ENCODE measurements at places on chromosomes 3 and 15.

DNA sequence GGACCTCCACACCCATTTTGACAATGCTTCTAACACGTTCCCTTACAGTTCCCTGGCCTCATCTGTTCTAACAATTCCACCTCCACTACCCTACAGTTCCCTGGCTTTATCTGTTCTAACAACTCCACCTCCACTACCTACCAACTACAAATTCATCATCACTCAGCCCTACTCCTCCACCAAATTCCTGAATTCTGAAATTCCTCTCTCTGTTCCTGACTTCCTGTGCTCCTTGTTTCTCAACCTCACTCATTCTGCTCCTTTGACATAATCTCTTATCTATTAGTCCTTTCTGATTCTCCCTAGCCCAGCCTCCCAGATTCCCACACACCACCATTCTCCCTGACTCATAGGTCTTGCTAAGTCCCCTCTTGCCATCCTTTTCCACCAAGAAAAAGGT lies 22.5 kb downstream of the UPK1B start:
- DNase-seq = no peak

DNA sequence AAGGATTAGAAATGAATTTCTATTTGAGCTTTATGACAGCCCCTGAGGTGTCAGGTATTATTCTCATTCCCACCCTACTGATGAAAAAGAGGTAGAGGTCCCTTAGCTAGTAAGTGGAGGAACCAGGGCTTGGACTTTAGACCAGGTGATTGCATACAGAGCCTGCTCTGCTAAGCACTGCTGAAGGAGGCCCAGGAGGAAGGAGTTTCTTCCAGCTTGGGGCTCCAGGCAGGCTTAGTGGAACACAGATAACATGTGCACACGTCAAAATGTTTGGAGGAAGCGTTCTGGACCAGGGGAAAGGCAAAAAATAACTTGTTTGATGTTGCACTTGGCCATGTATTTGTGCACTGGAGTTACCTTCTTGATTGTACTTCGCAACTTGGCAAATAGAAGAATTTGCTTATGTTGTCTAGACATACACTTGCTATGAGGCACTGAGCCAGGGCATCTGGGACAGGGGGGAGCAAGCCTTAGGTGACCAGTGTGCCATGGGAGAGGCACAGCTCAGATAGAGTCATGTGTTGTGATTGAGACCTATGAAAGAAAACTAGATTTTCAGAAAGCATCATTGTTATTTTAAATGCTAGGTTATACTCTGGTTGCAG lies 22.4 kb downstream of the IFT122 start:
- DNase-seq = no peak

DNA sequence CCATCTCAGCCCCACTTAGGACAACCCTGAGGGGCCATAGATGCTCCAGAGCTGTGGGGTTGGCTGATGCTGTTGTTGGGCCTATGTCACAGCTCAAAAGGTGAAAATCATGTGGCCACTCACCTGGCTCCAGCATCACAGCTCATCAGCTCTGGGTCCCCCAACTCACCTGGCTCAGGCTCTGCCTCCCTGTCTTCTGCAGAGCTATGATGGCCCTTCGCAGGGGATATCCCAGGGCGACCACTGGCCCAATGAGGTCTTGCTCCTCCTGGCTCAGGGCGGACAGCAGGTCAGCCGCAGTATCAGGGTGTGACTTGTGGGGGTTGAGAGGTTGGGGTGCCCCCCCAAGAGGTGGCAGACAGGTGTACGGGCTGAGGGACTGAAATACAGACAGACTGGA lies 15.7 kb downstream of the UBAP1L start:
- DNase-seq = no peak

DNA sequence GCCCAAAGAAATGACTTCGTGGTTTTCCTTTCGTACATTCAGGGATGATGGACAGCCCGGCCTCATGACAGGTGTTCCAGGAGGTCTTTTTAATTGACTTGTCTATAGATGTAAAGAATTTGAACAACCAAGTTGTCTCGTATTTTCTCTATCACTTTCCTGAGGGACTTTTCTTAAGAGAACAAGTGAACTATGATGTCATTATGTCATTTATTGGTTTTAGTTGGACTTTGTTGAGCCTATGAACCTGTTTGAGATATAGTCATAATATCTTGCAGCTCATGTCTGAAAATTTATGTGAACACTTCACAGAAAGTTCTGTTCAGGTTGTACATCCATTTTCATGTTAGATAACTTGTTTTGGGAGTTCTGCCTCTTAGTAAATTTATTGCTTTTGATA lies 89.2 kb downstream of the RBMS3 start:
- no peak for DNase-seq

- no peak for DNase-seq
Observed at GRCh38 chr3:179695672-179696313, 43.0 kb downstream of the USP13 start.

DNA sequence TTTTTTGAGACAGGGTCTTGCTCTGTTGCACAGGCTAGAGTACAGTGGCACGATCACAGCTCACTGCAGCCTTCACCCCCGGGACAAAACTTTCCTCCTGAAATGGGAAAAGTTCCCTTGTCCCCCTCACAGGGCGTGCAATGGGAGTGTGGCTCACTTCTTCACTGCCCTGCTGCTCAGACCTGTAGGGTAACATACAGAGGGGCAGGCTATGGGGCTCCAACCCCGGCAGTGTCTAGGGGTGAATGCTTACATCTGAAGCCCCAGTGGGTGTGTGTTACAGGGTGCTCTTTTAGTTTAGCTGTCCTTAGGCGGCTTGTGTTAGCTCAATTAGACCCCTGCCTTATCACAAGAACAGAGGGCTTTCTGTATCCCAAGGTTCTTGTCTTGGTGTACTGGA lies 157.3 kb downstream of the RBPMS2 start:
- no peak for DNase-seq

GRCh38 chr3:63933459-63933858 lies 21.3 kb upstream of the SCAANT1 start:
- DNase-seq = no peak

- DNase-seq = no peak
Observed at GRCh38 chr3:143531101-143531500, 317.2 kb downstream of the SLC9A9 start.

- DNase-seq = no peak
Observed at GRCh38 chr3:115359536-115359935, 212.4 kb upstream of the ZBTB20 start.

GRCh38 chr3:117355566-117355965 lies 646.0 kb downstream of the TUSC7 start:
- peak; percentile 46 for DNase-seq

DNA sequence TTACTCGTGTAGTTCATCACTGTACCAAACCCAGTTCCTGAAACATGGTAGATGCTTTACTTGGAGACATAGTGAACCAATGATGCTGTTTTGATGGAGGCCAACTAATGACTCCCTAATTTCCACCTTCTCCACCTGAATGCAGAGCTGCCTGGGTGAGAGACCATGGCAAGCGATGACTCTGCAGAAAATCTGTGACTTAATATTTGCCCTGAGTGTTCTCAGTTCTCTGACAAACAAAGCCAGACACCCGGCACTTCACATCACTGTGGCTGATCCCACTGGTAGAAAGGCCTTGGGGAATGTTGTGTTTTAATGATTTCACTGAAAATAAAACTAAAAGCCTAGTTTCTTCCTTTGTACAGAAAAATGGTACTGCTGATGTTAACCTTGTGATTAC lies 39.5 kb upstream of the UBE3A start:
- no peak for DNase-seq

DNA sequence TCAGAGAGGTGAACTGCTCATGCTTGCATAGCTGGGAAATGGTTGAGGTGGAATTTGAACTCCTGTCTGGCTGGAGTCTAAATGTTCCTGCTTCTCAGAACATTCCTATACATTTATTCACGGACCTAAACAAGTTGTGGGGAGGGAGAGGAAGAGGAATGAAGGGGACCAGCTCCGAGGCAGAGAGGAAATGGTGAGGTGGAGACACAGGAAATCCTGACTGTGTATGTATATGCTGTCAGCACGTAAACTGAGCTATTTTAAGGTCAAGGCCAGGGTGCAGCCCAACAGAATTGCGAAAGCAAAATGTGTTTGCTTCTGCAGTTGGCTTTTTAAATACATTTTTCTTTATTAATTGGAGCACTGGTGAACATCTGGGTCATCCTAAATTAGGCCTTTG lies 74.1 kb upstream of the POMGNT2 start:
- no peak for DNase-seq

- no peak for DNase-seq
Observed at GRCh38 chr3:113676261-113676660, 20.2 kb downstream of the USF3 start.

GRCh38 chr3:166445865-166446264 lies 608.6 kb upstream of the BCHE start:
- no peak for DNase-seq

- DNase-seq = no peak
Observed at GRCh38 chr15:77097921-77098320, 27.0 kb upstream of the TSPAN3 start.

GRCh38 chr15:45101749-45102148 lies 12.2 kb downstream of the DUOX2 start:
- no peak for DNase-seq

DNA sequence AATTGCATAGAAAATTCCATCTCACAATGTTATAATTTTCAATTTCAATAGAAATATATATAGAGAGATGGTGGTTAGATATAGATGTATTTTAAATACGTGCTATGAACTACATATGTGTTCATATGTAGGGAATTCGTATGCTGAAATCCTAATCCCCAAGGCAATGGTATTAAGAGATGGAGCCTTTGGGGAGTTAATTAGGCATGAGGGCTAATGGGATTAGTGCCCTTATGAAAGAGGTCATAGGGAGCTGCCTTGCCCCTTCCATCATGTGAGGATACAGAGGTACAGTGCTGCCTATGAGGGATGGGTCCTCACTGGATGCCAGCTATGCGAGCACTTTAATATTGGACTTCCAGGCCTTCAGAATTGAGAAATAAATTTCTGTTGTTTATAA lies 79.6 kb upstream of the CCDC54 start:
- peak; percentile 18 for DNase-seq

- DNase-seq = no peak
Observed at GRCh38 chr15:41683955-41684354, 23.8 kb downstream of the MGA start.

DNA sequence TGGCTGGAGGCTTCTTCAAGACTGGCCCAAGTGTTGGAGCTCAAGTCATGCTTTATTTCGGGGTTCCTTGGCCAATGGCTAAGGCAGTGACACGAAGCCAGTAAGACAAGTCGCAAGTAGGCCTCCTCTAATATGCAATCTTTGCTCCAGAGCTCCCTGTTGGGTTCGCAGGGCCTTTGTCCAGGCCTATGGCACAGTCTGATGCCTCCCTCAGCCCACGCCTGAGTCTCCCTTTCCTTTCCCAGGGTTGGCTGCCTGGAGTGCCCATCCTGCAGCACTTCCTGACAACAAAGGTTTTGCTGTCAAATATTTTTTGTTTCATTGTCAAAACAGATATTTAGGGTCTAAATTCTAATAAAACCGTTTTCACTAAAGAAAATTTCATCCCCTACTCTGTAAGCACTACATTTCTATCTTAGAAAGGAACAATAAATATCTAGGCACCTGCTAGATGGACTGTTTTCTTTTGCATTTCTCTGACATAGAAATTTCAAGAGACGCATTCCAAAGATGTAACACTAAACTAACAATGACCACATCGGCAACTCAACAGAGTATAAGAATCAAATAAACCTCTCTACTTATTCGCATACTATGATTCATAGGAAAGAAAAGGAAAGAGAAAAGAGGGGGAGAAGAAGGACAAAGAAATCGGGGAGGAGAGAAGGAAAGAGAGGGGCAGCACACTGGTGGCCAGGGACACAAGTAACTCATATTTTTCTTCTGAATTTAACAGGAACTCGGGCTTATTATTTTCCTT lies 393.1 kb upstream of the ATP11B start:
- no peak for DNase-seq

DNA sequence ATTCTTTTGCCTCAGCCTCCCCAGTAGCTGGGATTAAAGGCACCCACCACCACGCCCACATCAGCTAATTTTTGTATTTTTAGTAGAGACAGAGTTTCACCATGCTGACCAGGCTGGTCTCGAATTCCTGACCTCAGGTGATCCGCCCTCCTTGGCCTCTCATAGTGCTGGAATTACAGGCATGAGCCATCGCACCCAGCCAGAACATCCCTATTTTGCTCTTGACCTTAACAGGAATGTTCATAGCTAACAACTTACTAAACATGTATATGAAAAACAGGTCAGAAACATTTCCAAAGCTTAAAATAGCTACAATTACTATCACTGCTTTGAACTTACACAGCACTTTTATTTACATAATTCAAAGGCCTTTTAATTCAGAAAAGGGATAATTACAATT lies 33.7 kb downstream of the UQCC5 start:
- DNase-seq = no peak

DNA sequence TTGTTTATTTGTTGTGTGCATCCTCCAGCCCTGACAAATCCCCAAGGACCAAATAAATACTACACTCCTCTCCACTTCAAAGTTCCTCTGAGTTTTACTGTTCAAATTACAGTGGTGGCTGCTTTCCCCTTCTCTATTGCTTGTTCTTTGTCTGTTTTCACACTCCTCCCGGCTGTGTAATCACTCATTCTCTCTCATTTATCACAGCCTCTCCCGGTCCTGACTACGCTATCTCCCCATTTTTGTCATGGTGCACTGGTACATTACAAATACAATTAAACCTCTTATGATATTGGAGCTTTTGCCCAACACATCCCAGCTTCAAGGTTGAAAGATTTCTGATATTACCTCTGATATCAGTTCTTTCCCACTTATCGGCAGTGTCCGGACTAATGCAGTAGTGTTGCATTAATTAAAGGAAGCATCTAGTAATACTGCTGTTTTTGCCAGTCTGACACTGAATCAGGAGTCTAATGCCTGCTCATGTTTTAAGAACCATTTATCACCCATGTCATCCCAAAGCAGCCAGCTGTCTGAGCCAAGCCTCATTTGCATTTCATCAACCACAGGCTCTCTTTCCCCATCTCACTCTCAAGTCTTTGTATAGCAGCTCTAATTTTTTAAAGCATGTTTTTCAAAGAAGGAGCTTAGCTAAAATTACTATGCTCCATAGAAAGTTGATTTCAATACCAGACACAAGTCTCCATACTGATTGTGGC lies 740.5 kb downstream of the ROBO2 start:
- no peak for DNase-seq

DNA sequence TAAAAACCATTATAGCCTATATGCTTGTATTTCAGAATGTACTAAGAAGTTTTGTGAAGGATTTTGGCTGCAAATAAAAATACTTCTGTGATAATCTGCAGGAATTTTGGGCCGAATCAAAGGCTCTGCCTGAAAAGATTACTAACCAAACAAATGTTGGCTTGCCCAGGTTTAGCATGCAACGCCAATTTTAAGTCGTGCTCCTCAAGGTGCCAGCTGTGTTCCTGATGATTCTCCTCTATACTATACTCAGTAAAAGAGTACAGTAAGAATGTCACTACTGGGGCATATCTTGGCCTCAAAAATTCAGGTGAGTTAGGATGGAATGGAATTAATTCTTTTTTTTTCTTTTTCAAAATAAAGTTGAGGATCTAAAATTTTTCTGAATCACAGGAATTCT lies 150.8 kb upstream of the TSPAN3 start:
- DNase-seq = no peak

DNA sequence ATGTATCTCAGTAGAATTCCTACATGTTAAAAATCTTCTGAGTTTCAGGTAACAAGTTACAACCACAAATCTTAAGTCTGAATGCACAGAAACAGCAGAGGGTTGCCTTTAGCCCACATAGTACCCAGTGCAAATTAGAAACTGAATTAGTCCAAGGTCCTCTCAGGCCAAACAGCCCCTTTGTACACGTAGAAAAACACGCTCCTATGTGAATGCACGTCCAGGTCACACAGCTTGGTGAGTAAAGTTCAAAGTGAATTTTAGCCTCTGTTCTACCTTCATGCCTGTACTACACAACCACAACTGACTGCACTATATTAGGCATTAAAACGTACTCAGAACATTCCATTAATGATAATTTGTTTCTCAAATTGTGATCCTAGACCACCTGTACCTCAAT lies 46.3 kb downstream of the GYG1 start:
- DNase-seq = no peak

Measured in eye (tissue), 1 donor.